ENCODE measurements at places on chromosomes 7 and 10. TPM values are rescaled to one million over a fixed set of nuclear protein-coding genes. Genes with fewer than 3 reads are reported as not detected.

GRCh38 chr10:103733045-103733419 is 122.3 kb downstream of the SH3PXD2A start:
- peak; percentile 14 for DNase-seq

DNA sequence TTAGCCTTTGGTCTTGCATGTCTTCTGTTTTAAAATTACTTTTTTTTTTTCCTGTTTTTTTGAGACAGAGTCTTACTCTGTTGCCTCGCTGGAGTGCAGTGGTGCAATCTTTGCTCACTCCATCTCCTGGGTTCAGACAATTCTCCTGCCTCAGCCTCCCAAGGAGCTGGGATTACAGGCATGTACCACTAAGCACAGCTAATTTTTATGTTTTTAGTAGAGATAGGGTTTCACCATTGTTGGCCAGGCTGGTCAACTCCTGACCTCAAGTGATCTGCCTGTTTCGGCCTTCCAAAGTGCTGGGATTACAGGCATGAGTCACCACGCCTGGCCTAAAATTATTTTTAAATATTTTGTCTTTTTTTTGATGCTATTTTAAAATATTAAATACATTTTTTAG is 38.5 kb downstream of the MLLT10 start:
- DNase-seq, result no peak

DNA sequence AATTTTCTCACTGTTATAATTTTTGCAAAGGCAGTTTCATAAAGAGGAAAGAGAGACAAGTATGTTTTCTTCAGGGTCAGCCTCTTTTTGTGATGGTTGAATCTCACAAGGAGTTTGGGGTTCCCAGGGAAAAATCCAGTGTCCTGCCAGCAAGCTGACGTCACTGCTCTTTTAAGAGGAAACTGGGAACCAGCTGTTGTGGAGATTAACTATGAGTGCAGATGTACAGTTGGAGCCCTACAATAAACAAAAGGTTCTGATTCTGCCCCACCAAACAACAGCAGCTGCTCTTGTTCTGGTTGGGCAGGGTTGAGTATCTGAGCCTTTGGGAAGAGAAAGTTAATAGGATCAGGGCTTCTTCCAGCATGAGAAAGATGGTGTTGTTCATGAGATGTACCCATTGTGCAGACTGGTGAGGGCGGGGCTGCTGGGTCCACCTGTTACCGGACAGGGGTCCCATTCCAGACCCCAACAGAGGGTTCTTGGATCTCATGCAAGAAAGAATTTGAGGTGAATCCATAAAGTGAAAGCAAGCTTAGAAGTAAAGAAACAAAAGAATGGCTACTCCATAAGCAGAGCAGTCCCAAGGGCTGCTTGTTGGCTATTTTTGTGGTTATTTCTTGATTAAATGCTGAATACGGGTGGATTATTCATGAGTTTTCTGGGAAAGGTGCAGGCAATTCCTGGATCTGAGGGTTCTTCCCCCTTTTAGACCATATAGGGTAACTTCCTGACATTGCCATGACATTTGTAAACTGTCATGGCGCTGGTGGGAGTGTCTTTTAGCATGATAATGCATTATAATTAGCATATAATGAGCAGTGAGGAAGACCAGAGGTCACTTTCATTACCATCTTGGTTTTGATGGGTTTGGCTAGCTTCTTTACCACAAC is 12.5 kb downstream of the PRF1 start:
- no peak for DNase-seq

DNA sequence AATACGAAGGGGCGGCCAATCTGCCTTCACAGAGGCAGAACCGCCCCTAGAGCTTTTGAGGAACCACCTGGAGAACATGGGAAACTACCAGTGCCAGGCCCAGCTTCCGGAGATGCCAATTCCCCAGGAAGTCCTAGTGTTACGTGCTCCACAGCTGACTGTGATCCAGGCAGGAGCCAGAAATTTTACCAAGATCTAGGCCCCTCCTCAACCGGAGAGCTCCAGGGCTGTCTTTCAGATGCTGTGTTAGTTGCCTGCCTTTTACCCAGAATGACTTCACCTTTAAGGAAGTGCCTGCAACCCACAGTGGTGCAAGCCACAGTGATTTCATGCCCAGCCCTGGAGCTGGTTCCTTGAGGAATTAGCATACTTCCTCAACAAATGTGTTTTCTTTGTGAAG is 62.9 kb downstream of the ELMO1 start:
- DNase-seq, result no peak

GRCh38 chr7:75621124-75621523 is 117.6 kb downstream of the HIP1 start:
- DNase-seq, result no peak

DNA sequence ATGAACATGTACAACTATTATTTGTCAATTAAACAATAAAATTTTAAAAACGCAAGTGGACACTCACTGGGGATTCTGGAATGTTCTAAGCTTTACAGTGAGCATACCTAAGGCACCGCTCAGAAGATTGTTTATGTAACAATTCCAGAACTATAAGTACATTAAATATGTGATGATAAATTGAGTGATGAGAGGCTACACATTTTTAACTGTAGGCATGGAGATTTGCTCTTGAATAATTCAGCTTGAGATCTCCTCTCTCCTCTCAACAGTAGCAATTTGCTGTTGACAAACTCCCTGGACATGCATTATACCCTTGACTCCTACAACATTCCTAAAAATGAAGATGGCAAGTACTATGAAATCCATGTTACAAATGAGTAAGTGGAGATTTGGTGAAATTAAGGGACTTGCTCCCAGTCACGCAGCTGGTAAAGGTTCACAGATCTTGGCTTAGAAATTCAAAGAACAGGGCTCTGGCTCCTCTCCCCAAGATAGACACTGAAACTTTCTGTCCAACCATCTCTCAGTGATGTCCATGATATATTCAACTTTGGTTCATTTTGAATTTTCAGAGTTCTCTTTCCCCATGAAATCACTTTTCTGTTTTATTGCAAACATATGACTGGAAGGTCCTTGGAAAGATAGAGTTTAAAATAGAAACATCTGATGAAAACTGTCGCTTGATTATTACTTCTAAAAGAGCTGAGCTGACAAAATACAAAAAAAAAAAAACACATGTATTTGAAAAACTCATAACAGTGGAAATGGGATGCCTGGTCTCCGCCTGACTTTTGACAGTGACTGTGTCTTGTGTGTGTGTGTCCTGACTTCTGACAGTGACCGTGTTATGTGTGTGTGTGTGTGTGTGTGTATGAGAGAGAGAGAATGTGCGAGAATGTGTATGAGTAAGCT is 488.3 kb downstream of the TNS3 start:
- no peak for DNase-seq

DNA sequence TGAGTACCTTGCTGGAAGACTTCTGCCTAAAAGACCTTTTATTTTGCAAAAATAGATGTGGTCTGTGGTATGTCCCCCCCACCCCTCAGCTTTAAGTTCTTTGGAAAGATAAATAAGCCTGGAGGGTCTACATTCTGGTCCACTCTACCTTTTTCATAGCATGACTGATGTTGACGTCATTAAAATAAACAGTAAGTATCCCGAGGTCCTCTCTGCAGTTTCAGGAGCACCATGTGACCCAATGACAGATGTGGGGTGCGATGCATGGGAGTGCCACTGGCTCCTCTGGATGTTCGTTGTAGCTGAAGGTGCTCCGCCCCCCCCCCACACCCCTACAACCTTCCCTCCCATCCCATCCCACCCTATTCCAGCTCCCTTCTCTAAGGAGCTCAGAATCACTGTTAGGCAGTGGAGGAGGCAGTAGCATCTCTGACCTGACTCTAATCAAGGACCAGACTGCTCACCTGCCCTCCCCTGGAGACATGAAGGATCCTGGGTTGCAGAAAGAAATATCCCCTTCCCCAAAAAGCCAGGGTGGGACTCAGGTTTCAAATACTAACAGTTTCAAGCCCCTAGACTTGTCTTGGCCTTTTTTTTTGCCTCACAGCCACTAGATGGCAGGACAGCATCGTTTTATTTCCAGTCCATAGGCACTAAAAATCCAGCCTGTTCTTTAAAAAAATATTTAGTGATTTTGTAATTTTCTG is 25.1 kb downstream of the CASP7 start:
- DNase-seq, result peak; percentile 52

DNA sequence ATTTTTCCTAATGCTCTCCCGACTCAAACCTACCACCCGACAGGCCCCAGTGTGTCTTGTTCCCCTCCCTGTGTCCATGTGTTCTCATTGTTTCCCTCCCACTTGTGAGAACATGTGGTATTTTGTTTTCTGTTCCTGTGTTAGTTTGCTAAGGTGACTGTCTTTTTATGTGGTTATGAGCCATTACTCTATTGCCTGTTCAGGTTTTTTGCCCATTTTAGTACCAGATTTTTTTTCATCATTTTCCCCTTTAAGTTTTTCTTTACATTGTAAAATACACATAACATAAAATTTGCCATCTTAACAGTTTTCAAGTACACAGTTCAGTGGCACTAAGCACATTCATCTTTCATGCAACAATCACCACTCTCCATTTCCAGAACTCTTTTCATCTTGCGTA is 133.5 kb downstream of the GPR158 start:
- DNase-seq, result no peak

DNA sequence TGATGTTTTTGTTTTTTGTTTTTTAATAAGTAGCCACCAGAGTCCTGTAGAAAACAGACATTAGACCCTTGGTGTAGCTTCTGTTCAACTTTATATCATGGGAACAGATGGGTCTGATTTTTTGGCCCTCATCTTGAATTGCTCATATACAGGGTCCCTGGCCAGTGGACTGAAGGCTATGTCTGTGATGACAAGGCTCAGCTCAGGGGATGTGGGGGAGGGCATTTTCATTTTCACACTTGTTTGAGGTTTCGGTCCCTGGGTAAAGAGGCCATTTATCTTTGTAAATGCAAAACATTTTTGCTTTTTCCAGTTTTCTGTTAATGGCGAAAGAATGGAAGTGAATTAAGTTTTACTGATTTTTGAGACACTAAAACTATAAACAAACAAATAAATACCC is 257.6 kb upstream of the PHYHIPL start:
- no peak for DNase-seq

DNA sequence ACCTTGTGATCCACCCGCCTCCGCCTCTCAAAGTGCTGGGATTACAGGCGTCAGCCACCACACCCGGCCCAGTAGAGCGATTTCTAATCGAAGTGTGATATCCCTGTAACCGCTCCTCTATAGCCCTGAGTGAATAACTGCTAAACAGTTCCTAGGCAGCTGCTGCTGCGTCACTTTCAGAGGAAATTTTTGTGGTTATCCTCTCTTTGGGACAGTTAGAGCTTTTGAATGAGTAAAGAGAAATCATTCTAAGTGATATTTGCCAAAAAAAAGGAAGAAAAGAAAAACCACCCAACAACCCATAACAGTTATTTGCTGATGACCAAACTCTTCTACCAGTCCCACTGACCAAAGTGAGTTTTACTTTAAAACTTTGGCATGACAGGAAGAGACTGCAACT is 59.9 kb downstream of the MKX start:
- DNase-seq, result no peak

DNA sequence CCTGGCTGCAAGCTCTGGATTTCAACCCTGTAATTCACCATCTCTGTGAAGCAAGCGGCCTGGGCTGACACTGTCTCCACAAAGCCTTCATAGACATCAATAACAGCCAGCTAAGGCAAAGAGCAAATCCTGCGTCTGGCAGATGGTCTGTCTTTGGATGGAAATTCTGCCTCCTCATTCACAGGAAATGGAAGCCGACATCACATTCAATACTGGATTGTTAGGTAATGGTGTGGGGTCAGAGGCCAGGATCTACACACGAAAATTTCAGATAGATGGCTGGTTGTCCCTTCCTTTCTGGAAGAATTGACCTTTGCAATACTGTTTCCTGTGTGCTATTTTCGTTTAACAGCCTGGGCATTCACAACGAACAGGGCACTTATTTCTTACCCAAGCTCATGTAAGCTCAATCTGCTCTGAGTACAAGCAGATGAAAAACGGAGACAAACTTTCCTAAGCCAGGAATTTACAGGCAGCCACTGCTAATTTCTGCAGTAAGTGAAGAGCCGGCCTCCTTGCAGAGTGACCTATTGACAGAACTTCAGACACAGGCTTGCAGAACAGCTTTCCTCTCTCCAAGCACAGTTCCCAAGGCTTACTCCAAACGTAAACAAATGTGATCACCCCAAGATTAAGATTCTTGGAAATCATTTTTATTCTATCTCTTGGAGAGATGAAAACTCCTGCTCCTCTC is 3.1 kb upstream of the ADAM12 start:
- no peak for DNase-seq

GRCh38 chr10:130141460-130141859 is 5.3 kb downstream of the GLRX3 start:
- DNase-seq, result no peak

DNA sequence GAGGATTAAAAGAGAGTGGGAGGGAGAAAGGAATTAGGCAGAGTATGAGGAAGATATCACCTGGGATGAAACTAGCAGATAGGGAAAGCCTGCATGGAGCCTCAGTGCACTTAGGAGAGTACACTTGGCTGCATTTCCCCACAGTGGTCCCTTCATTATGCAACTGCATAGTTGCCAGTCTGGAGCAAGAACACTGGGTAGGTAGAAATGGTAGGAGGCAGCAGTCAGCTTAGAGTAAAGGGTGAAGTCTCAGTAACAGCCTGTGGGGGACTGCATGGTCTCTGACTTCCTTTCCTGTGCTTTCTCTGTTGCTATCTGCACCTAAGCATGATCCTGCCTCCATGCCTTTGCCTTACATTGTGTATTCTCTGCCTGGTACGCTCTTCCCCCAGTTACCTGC is 14.0 kb upstream of the PCGF5 start:
- DNase-seq, result peak; percentile 17

- DNase-seq, result peak; percentile 17
Measured at GRCh38 chr7:118109607-118110006, 74.4 kb upstream of the LSM8 start.

DNA sequence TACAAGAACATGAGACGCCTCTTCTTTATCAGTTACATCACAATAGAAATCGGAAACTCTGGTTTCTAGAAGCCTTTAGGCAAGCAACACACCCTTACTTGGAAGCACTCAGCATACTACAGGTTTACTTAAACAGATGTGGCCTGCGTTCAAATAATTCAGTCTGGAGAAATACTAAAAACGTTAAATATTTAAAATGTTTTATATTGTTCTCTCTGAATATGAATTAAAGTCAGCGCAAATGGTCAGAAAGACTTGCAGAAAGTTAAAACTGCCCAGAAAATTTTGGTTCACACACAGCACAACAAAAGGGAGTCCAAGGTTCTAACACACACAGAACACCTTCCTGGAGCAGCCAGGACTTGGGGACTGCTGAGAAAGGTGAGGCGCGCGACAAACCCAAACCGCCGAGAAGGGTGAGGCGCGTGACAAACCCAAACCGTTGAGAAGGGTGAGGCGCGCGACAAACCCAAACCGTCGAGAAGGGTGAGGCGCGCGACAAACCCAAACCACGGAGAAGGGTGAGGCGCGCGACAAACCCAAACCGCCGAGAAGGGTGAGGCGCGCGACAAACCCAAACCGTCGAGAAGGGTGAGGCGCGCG is 25.8 kb downstream of the ESYT2 start:
- DNase-seq, result no peak

GRCh38 chr10:44908936-44909630 is 2.1 kb upstream of the TMEM72 start:
- no peak for DNase-seq

GRCh38 chr7:7349156-7349555 is 166.8 kb downstream of the C1GALT1 start:
- no peak for DNase-seq

The TUBB8 gene
- polyA plus RNA-seq, result 0.75 TPM

The THAP5 gene
- polyA plus RNA-seq, result 10.3 TPM

The ZNF277 gene
- polyA plus RNA-seq, result 27.2 TPM

The IGFBP3 gene
- 1.6 TPM for polyA plus RNA-seq

The PCDH15 gene
- 0.12 TPM for polyA plus RNA-seq

The SPDYE2 gene
- polyA plus RNA-seq, result not detected

The TACC2 gene
- 99.1 TPM for polyA plus RNA-seq

The GTF2IRD2 gene
- polyA plus RNA-seq, result 2.2 TPM

The NAT16 gene
- 0.10 TPM for polyA plus RNA-seq

The GIMAP2 gene
- polyA plus RNA-seq, result 9.0 TPM

The FFAR4 gene
- polyA plus RNA-seq, result 0.99 TPM

The ACADSB gene
- 12.4 TPM for polyA plus RNA-seq

The PON1 gene
- polyA plus RNA-seq, result not detected
